ENCODE measurements at places on chromosomes 4 and X.

DNA sequence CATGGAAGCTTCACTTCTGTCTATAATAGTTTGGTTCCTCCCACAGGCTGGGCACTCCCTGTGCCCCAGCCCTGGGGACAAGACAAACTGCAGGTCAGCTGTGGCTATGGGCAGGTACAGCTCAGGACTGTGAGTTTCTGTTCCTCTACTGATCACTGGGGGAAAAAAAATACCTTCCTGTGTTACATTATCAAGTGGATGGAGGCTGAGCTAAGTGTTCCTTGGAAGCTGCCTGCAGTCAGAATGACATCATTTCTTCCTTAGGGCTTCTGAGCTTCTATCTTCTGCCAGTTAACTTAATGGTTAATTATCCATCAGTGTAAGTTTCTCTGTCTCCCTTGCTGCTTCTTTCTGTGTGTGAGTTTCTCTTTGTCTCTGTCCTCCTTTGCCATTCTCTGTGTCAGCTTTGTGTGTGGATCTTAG is 4.6 kb downstream of the RAB33A start:
- DNase-seq, result no peak

DNA sequence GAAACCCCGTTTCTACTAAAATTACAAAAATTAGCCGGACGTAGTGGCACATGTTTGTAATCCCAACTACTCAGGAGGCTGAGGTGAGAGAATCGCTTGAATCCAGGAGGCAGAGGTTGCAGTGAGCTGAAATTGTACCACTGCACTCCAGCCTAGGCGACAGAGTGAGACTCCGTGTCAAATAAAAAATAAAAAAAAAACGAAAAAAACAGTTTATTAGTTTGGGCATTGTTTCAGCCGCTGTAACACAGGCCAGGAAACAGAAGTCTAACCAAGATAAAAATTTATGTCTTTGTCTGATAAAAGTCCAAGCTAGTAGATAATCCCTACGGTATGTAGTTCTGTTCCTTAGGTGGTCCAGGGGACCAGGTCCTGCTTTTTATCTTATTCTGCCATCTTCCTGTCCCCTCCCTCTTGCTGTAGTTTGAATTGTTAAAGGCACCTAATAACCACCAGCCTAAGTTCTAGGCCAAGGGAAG is 21.4 kb downstream of the USO1 start:
- DNase-seq, result no peak

- peak; percentile 69 for DNase-seq
These were observed 27.5 kb downstream of the LNX1 start for GRCh38 chr4:53563824-53564223.

- DNase-seq, result peak; percentile 54
These were observed 24.2 kb upstream of the DCAF8L2 start for GRCh38 chrX:27565992-27566391.
